ENCODE measurements at places on chromosomes 5 and 9.
A peak's percentile ranks its signal among the peaks of the same experiment; 100 is the strongest.

- DNase-seq = no peak
Observed at GRCh38 chr5:118196229-118196628, 792.1 kb downstream of the DTWD2 start.

- DNase-seq = peak; percentile 89
Observed at GRCh38 chr9:98958271-98958984, 14.7 kb downstream of the COL15A1 start.

DNA sequence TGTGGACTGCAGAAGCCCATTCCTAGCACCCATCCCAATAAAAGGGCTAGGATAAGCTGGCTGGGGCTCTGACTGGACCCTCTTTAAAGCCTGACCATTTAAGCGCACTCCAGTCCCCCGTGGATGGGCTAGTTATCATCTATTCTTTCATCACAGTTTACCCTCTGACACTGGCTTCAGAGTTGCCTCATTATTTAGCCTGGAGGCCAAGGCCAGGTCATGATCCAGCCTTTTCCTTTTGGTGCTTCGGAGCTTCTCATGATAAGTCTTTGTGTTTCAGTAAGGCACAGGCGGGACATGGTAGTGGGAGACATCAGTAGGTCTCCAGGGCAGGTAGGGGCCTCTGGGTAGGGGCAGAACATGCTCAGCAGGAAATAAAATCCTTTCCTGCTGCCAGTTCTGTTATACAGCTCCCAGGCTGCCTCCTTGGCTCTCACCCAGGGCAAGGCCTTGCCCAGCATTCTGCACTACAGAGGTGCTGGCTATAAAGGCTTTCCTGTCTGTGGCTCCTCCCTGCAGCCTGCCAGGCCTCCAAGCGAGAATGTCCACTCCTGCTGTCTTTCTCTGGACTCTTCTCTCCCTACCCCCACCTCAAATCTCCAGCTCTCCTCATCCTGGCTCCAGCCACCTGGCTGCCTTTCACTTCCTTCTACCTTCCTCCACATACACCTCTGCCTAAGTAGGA lies 128.8 kb downstream of the FSTL4 start:
- no peak for DNase-seq

DNA sequence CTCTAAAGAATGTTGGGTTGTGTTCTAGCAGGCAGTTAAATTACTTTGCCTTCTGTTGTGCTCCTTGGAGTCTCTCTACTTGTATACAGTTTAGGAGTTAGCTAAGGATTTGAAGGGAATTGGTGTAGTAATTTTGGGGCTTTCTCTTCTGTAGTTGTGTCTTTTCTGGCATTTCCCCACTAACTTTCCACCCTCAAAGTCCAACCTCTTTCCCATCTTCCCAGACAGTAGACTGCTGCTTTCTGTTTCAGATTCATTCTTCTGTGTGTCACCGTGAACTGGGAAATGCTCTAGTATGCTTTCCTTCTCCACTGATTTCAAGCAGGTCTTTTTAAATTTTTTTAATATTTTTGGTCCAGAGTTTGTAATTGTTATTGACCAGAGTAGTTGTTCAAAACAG lies 4.5 kb upstream of the ANGPTL2 start:
- DNase-seq = no peak

DNA sequence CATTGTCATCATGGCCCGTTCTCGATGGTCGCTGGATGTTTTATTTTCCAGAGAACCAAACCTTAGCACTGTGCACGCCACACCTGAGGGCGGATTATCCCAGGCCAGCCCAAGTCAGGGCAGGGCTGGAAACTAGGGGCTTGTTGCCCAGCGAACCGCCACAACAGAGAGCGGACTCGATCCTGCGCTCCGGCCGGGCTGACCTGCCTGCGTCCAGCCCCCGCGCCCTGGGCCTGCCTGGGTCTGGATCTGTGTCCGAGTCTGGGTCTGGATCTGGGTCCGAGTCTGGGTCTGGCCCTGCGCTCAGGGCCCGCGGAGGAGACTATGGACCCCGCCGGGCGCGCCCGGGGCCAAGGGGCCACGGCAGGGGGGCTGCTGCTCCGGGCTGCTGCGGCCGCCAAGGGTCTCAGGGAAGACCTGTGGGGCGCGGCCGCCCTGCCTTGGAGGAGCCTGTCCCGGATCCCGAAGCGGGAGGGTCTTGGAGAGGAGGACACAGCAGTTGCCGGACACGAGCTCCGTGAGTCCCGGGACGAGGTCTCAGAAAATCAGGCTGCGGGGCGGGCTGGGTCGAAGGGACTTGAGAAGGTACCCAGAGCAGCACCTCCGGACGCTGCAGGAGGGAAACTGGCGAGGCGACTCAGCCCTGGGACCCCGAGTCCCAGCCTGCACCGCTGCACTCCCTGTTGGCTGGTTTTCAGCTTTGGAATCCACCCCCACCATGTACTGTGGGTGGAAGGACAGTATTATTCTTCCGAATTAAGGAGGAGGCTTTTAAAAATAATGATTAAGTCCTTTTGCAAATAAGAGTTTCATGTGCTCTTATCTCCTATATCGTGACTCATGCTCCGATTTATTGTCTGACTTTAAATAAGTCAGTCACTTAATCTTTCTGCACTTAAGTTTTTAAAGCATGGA lies at the start of gene ANKDD1B:
ANKDD1B (plus strand) TSS at position 143 of the 915 bp plus-strand sequence; CDS start at position 325, 182 bp downstream.
- no peak for DNase-seq

DNA sequence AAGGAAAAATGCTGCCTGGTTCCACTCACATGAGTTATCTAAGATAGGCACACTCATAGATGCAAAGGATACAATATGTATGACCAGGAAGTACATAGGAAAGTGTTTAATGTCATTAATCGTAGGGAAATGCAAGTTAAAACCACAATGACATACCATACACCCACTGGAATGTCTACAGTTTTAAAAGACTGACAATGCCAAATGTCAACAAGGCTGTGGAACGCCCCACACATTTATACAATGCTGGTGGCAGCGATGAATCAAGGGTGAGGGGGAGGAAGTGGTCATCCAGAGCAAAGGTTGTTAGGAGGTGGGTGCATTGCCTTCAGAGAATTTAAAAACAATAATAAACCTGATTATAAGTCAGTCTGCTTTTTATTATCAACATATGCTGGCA lies 437.8 kb downstream of the ARHGEF28 start:
- peak; percentile 75 for DNase-seq

Data from fibroblast of skin of left biceps (primary cell).